ENCODE measurements at places on chromosomes 7 and 10.

DNA sequence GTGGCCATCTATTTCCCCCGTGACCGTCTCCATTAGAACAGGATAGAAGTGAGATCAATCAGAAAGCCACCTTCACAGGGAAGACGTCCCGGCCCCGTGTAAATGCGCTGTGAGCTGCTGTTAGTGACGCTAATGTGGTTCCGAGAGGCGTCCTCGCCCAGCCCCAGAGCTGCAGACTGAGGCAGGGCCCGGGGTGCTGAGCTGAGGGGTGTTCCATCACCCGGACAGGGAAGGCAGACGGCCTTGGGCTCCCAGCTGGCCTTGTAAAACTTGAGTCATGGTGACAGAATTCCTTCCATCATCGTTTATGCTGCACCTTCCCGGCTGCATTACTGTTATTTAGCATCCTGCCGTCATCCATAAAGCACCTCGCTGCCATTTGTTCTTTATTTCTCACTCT, 195.3 kb upstream of the CTBP2 start:
- no peak for DNase-seq

GRCh38 chr10:116164291-116164690, 108.7 kb downstream of the GFRA1 start:
- no peak for DNase-seq

DNA sequence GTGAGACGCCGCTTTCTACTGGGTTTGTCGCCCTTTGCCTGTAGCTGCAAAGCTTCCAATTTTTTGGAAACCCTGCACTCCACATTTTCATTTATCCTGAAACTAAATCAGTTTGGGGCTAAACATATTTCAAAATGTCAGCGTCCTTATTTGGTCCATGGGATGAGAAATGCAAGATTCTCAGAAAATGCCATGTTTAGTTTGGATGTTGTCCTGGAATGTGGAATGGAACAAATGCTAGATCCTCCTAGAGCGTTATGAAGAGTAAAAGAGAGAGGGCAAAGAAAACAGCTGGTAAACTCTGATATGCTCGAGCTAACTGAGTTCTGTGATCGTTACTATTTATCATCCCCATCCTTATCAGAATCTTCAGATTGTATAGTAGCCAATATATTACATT, 236.9 kb downstream of the KLF6 start:
- DNase-seq, result no peak

GRCh38 chr7:957418-958220, 3.1 kb upstream of the ADAP1 start:
- no peak for DNase-seq

GRCh38 chr10:29176845-29177832, 111.7 kb upstream of the LYZL1 start:
- DNase-seq, result no peak

DNA sequence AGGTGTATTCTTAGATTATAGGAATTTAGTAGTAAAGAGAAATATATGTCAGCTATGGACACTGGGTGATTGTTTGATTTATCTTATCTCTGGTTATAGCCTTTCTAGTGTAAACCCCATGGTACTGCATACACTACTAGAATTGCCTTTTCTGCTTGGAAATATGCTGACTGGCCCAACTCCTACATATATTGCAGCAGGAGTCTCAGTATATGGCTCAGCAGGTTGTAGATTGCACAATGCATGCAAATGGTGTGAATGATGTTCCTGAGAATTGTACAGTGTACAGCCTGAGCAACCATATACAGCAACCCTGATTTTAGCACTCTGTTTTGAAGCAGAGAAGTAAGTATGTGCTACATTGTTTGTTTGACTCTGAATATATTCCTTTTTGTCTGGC, 153.4 kb upstream of the NPY start:
- DNase-seq, result peak; percentile 13

- DNase-seq, result no peak
Measured at GRCh38 chr7:121505021-121505420, 108.9 kb upstream of the FAM3C start.

GRCh38 chr10:110083884-110084283, 76.1 kb downstream of the ADD3 start:
- DNase-seq, result peak; percentile 29

GRCh38 chr10:1523221-1523620, 214.1 kb downstream of the ADARB2 start:
- no peak for DNase-seq

GRCh38 chr10:13938950-13939349, 352.2 kb downstream of the PRPF18 start:
- no peak for DNase-seq
